ENCODE measurements at places on chromosomes 7 and 10. TPM values are rescaled to one million over a fixed set of nuclear protein-coding genes. Genes with fewer than 3 reads are reported as not detected.

SLC26A5 gene
- 0.05 TPM for total RNA-seq

DNA sequence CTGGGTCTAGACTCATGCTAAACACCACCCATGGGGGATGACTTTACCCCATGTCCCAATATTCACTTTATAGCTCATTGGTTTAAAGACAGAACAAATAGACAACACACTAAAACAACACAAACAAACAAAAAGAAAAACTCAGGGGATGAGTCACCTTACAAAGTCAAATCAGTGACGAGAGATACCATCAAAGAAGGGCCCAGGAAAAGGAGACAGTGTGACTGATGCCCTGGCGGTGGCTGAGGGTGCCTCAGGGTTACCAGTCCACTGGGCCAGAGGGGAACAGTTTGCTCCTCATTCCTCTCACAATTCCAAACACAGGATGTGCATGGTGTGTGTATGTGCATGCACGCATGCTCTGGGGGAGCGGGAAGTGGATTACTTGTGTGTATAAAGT is 171.3 kb upstream of the PRKCQ start:
- no peak for DNase-seq

DNA sequence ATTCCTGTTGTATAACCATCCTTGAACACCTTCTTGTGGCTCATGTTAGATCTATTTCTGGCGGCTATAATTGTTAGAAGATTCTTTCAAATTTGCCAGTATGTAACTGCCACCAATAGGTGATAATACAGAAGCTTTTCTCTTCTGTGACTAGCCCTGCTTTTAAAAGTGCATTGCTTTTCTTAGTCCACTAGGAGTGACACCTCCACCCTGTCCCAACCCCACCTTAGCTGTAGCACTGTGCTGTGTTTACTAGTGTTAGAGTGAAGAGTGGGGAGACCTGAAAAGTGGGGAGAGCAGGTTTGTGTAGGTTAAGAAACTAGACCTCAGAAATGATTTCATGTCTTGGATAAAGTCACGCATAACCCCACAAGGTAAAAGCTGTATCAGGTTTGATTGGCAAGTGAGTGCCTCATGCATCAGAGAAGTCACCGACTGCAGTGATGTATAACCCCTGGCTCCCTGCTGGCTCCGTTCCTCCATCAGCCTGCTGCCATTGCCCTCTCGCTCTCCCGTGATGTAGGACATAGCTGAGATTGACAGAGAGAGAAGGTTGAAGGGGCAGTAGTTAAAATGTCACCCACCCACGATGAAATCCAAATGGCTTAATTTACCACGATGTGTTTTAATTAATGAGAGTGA is 12.5 kb downstream of the NPVF start:
- DNase-seq = no peak

DPYSL4 gene
- 0.28 TPM for total RNA-seq

- DNase-seq = no peak
Measured at GRCh38 chr7:20013536-20013935, 203.6 kb downstream of the MACC1 start.

- no peak for DNase-seq
Measured at GRCh38 chr7:92634924-92635519, 44.8 kb upstream of the FAM133B start.

GRCh38 chr10:109215291-109216075 is 707.8 kb downstream of the XPNPEP1 start:
- DNase-seq = no peak

UNCX gene
- total RNA-seq = 0.05 TPM

DNA sequence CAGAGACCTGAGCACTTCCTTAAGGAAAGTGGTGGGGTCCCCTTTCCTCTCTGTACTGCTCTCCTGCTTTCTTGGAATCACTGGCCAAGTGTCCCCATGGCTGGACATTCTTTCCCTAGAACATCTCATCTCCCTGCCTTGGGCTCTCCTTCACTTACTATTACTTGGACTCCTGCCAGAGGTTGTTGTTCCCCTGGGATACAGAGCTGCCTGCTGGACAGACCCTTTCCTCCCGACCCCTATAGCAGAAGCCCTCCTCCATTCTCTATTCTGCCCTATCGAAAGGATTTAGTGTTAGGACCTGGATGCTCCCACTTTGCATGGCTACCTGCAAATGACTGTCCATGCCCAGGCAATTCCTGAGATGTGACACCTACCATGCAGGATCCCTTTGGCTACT is 164.3 kb upstream of the PODXL start:
- no peak for DNase-seq

GRCh38 chr7:3310884-3311283 is 9.8 kb downstream of the SDK1 start:
- DNase-seq = no peak

DNA sequence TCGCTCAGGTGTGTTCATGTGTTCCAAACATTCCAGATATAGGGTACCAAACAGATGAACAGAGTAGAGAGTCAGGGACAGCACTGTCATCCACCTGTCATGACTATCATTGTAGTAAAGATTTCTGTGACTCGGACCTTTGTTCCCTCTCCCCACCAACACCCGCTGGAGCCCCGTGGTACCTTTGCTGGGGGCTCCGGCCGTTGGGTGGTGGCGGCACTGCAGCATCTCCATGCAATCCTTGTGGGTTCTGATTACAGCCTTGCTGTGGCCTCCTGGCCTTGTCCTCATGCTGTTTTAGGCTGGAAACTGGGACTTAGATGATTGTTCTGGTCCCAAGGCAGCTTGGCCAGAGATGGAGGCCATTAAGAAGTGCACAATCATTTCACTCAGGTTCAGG is 247.3 kb downstream of the SKAP2 start:
- DNase-seq = no peak

GRCh38 chr7:112799448-112800120 is 9.4 kb upstream of the TMEM168 start:
- DNase-seq = no peak

ZNF138 gene
- 13.2 TPM for total RNA-seq

DNA sequence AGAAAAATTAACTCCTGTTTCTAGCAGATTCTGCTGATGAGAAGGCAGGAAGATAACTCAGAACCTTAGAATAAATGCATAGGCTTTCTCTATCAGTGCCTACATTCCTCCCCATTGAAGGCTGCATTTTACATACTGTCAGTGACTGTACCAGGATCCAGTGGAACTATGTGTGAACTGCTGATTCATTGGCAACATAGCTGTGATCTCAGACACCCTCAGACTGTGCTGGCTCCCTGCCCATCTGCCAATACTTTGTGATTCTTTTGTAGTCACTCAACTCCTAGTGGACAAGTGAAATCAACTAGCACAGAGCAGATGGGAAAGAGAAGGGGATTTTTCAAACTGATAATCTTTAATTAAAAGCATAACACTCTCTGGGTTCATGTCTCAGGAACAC is 375.8 kb downstream of the MDFIC start:
- no peak for DNase-seq

- DNase-seq = no peak
Measured at GRCh38 chr7:114740941-114741340, 181.0 kb upstream of the MDFIC start.

DNA sequence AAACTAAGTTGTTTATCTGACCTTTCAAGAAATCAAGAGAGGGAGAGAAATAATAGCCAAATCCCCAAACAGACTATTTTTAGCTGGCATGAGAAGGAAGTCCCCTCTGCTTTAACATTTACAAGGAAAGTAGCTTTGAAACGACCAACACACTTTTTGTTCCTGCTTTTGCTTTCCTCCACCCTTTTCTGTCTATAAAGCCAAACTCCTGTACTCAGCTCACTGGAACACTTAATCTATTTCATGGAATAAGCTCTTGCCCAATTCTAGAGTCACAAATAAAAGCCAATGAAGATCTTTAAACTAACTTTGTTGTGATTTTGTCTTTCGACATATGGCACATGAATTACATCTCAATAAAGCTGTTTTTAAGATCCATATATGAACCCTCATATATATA is 86.8 kb upstream of the CCDC71L start:
- DNase-seq = no peak

DNA sequence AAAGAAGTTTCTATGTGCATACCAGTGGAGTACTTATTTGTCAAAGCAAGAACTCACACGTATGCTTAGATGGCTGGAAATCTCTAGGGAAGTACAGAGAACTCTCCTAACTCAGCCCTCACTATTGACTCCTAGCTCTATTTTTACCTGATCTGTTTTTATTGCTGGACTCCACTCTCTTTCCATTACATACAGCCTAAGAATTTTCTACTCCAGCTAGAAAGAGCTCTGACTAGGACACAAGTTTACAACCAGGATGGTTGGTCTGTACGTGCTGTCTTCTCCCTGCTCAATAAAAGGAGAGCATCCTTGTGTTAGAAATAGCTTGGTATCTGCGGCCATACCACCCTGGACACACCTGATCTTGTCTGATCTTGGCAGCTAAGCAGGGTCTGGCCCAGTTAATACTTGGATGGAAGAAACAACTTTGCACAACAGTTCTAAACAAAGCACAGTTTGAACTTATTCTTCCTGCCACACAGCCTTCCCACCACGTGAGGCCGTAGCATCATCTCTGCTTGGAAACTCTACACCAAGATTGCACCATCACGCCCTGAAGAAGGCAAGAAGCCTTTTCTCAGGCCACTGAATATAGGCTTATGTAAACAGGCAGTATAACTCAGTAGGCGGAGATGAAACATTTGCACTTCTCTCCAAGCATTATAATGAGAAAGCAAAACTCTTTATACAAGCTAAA is 50.7 kb downstream of the KCNMA1 start:
- no peak for DNase-seq

LRRC17 gene
- 27.8 TPM for total RNA-seq

- DNase-seq = no peak
Measured at GRCh38 chr7:124276005-124276622, 243.2 kb upstream of the TMEM229A start.

LBX1 gene
- total RNA-seq = not detected

- no peak for DNase-seq
Measured at GRCh38 chr10:29186221-29186620, 102.6 kb upstream of the LYZL1 start.
